ENCODE measurements at places on chromosomes 5 and 9.

GRCh38 chr5:101424530-101425175, 521.6 kb upstream of the ST8SIA4 start:
- DNase-seq: no peak

DNA sequence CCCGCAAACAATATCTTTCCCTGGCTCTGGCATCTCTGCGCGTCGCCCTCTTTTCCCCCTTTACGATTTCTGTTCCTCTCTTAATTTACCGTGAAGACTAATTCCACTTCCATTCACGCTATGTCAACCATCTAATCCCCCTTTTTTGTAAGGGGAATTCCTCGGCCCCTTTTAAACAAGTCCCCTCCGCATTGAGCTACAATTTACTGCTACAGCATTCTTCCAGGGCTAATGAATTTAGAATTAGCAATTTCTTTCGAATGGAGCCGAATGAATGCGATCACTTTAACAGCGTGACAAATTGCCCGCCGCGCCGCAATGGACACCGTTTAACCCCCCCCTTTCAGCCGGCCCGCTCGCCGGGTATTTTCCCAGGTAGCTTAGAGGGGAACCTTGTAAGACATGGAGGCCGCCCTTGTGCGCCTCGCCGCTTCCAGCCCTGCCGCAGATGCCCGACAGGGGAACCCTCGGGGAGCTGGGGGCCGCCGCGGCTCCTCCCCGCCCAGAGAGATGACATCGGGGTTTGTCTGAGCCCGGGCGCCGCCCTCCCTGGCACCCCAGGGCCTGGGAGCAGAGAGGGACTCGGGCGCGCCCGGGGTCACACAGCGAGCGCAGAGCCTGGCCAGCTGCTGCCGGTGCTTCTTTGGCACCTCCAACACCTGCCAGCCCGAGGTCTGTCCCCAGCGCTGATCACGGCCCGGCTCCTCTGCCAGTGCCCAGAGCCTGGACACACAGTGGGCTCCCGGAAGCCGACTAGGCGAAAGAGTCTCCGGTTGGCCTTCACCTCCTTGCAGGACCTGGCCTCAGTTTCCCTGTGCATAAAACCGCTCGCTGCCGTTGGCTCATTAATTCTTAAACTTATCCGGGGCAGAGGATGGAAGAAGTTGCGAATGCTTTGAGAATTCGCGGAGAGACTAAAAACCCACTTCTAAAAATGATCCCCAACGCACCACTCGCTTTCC, 1.3 kb downstream of the PRDM12 start:
- no peak for DNase-seq

DNA sequence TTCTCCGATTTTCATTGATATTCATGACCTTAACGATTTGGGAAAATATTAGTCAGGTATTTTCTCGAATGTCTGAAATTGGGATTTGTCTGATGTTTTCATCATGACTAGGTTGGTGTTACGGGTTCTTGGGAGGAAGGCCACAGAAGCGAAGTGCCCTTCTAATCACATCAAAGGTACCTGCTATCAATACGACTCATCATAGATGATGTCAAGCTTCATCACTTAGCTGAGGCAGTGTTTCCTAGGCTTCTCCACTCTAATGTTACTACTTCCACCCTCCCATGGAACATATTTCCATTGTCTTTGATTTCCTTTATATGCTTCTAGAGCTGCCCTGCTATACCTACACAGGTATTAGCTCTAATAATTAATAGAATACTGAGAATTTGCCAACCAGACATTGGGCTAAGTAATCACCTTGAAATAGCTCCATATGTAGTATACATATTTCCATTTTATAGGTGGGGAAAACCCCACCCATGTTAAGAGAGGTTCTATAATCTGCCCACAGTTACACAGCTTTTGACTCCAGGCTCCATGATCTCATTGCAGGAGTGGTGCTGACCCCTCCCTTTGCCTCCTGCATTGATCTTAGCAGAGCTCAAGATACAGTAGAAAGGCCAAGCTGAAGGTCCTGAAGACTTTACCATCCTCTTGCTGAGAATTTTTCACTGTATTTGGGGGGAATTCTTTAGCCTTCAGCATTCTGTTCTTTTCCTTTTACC, 238.6 kb upstream of the ADAMTSL1 start:
- DNase-seq: no peak

DNA sequence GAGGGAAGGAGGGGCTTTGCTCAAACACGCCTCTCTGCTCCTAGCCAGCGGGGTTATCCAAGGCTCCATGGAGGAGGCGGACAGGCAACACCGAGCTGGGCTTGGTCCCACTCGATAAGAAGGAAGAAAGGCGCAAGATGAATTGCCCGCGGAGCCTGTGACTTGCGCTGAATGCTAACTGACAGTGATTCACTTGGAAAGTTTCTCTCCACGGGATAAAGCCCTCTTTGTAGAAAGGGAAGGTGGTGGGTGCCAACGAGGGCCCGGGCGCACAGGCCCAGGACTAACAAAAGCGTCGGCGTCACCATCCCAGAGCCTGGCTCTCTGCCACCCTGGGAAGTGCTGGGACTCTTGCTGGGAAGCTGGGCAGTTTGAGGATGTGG, 76.0 kb downstream of the VAV2 start:
- DNase-seq: no peak

DNA sequence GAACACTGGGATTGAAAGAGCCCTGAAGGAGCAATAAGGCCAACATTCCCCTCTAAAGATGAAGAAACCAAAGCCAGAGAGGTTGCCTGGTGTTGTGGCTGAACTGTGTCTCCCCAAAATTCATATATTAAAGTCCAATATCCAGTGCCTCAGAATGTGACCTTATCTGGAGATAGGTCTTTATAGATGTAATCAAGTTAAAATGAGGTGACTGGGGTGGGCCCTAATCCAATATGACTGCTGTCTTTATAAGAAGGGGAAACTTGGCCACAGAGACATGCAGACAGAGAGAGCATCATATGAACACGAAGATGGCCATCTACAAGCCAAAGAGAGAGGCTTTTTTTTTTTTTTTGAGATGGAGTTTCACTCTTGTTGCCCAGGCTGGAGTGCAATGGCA, 66.9 kb upstream of the PLPP1 start:
- DNase-seq: no peak

DNA sequence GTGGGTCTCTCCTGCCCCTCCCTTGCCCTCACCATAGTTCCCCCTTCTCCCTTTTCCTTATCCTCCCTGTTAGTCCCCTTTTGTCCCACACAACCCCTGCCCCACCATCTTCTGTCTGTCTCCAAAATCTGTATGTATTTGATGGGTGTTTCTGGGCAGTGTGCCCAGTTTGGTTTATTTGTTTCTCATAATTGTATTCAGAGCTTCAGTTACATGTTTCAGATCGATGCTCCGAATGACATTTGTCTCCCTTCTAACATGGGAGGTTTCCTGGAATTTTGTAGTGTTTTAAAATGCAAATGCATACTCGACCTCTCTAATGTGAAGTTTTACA, 22.2 kb downstream of the FBXL7 start:
- no peak for DNase-seq

DNA sequence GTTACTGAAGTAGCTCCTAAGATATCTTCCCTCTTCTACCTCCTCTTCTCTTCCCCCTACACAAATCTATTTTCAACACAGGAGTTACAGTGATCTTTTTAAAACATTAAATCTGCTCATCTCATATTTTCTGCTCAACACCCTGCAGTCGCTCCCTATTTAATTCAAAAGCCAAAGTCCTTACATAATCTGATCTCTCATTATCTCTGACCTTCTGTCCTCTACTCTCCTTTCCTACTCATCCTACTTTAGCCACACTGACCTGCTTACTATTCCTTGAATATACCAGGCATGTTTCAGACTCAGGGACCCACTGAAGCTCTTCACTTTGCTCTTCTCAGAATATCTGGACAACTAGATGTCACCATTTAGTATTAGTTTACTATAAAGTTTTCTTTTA, 87.9 kb downstream of the YTHDC2 start:
- DNase-seq: no peak

- DNase-seq: no peak
Measured at GRCh38 chr5:68999181-68999580, 94.6 kb upstream of the SLC30A5 start.

GRCh38 chr9:27019589-27019988, 14.1 kb upstream of the LRRC19 start:
- no peak for DNase-seq

DNA sequence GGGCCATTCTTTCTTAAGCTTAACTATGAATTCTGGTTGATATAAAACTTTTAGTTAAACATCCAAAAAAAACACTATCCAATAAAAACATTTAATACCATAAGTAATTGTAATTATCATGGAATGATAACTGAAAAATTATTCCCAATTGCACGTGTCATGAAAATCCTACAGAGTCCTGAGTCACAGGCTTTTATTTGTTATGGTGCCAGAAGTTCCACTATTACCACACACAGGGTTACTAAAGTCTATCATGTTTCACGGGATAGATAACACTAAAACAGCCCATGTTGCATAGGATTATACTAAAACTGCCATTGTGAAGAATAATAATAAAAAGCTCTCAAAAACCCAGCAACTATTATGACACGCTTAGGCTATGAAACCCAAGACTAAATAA, 1381.8 kb downstream of the EFNA5 start:
- no peak for DNase-seq

GRCh38 chr5:39057734-39058133, 16.5 kb downstream of the RICTOR start:
- DNase-seq: no peak

- no peak for DNase-seq
Measured at GRCh38 chr9:93655621-93656425, 79.4 kb downstream of the PHF2 start.

DNA sequence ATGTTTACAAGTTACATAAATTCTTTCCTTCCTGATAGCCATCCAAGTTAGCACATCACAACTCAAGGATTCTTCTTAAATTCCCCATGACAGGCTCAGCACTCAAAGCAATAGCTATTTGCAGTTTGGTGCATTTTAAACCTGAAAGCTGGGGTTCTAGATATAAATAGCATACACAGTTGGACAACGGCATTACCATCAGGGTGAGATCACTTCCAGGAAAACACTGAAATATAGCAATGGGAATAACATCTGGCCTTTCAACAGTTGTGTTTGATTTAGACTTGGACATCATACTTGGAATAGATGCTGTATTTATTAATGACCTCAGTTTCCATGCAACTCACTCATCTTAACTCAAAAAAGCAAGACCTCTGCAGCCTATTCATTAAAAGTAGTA, 24.7 kb upstream of the LECT2 start:
- DNase-seq: no peak

DNA sequence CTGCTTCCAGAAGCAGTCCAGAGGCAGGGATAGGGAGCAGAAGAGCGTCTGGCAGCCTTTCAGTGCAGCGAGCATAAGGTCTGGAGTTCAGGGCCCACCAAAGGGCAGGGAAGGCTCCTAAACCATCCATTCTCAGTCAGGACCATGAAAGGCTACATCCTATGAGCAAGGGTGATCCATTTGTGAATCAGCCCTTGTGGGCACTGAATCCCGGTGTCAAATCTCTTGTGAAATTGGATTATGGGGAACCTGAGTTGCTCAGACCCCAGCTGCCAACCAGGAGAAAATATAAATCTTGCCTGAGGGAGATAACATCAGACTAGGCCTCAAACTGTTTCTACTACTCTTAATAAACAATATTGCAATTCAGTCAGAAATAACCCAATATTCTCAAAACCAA, 204.4 kb downstream of the SYK start:
- DNase-seq: no peak

GRCh38 chr5:111511831-111512374, 432 bp downstream of the STARD4 start:
- DNase-seq: no peak

GRCh38 chr5:113117543-113118115, 141.0 kb downstream of the DCP2 start:
- no peak for DNase-seq

DNA sequence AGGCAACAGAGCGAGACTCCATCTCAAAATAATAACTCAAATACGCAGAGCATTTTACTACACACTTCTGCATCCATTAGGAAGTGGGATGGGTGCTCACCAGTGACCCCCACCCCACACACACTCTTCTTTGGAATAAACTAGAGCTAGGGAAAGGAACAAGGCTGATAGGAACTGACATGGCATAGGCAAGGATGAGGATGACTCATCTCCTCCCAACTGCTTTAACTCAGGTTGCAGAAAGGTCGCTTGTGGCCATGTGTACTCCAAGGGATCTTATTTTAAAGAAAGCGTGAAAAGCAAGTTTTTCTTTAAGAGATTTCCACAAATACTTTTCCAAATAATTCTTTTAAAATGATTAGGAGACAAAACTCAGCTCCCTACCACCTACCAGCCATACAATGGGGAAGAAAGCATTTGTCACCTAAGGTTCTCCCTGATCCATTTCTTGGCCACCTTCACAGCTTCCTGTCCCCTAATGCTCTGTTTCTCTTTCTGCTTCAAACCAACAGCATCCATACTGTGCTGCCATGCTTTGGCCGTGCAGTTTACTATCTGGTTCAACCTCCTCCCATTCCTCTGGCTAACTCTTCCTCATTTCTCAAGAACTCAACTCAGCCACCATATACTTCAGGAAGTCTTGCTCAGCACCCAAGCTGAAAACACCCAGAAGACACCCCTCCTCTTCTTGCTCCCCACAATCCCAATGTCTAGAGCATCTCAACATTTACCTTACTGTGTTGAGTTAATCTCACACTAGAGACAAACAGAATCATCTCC, 211.9 kb downstream of the ACTL7B start:
- no peak for DNase-seq

DNA sequence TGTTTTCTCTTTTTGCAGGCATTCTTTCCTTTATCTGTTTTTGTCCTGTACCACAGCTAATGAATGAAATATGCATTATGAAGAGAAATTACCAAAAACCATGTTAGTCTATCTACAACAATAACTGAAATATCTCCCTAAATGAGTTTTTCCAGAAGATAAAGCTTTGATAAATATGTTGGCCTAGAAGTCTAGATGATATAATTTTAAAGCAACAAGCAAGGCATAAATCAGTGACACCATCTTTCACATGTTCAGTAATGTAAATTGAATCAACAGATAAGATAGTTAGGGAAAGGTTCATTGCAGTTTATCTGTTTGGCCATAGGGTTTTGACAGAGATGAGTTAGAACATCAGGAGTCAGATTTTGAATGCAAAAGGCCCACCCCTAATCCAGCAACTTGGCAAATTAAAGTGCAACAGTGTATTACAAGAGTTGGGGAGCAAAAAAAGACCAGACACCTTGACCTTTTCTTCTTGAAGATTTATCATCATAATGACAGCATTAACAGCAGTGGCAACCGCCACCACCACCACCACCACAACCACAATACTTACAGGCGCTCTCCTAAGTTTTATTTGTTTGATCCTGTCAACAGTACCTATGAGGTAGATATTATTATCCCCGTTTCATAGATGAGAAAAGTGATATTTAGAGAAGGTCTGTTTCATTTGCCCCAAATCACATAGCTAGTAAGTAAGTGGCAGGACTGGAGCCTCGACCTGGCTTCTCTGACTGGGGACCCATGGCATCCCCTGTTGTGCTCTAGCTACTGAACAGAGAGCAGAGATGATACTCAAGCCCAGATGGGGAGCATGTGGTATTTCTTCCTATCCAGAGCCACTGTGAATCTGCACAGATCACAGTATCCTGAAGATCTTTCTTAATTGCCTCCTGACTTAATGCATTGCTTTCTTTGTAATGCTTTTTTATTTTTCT, 122.8 kb upstream of the DHFR start:
- DNase-seq: no peak

GRCh38 chr5:71631070-71631469, 43.9 kb downstream of the MCCC2 start:
- DNase-seq: no peak

- DNase-seq: no peak
Measured at GRCh38 chr9:36946653-36947052, 87.4 kb downstream of the PAX5 start.

All from activated gamma-delta T cell (primary cell).